ENCODE measurements at places on chromosomes 6 and 20.

DNA sequence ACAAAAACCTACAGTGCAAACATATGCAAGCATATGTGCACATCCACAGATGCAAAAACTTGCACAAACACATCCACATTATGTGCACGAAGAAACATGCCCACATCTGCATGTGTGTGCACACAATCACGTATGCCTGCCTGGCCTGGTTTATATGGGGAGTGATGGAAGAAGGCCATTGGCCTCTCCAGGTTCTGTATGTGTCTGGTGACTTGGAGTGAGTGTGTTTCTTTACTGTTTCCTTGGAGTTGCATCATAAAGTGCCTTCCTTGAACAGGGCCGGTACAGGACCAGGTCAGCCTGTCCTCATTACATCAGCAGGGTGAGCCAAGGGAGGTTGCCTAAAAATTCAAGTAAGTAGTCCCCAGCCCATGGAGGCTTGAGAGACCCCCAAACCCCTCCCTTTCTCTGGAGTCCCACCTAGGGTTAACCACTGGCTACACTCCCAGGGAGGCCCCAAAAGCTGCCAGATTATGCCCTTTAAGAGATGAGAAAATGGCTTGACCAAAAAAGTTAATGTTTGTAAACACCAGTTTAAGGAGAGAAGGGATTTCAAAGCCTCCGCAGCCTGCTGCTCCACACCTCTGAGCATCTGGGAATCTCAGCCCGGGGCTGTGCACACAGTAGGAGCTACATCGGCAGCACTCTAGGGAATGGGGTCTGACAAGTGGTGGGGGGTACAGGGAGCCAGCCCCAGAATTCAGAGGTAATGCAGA is 140.8 kb downstream of the VEGFA start:
- H3K27me3 ChIP-seq: peaks cover 6% of the 10 kb centered on the region
- H3K27ac ChIP-seq: no peak overlapping the region
- H3K36me3 ChIP-seq: no peaks in the 10 kb centered on the region
- H3K4me1 ChIP-seq: peaks cover 3% of the 10 kb centered on the region
- DNase-seq: no peak

GRCh38 chr6:108348655-108349349 is 53.9 kb downstream of the AFG1L start:
- peaks cover 4% of the 10 kb centered on the region for H3K36me3 ChIP-seq
- no peaks in the 10 kb centered on the region for H3K27me3 ChIP-seq
- peaks cover 13% of the 10 kb centered on the region for H3K4me1 ChIP-seq
- DNase-seq: no peak
- H3K27ac ChIP-seq: peak overlapping the region; percentile 95

- H3K36me3 ChIP-seq: peaks cover 14% of the 10 kb centered on the region
- peaks cover 3% of the 10 kb centered on the region for H3K4me1 ChIP-seq
- no peaks in the 10 kb centered on the region for H3K27me3 ChIP-seq
- no peak for DNase-seq
Observed at GRCh38 chr6:82227770-82228169, 19.8 kb downstream of the IBTK start.

DNA sequence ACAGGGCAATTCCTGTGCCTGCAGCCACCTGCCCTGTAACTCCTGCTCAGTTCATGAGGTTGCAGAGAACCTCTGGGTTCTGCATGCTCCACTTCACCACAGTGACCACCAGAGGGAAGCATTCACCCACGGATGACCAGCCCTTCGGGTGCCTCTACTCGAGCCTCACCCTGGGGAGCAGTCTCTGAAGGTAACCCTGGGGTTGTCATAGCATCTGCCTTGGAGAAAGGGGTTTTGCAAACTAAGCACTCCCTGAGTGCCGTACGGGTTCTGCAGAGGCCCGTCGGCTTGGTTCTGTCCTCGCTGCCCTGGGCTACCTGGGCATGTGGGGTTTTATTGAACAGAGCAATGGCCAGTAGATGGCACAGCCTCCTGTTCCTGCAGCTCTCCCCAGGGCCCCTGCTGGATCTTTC is 10.2 kb upstream of the CST5 start:
- no peaks in the 10 kb centered on the region for H3K4me1 ChIP-seq
- no peaks in the 10 kb centered on the region for H3K36me3 ChIP-seq
- H3K27me3 ChIP-seq: peaks cover 3% of the 10 kb centered on the region

- H3K4me1 ChIP-seq: no peaks in the 10 kb centered on the region
- DNase-seq: no peak
- no peak overlapping the region for H3K27ac ChIP-seq
Observed at GRCh38 chr20:775679-776135, 7.4 kb upstream of the SLC52A3 start.

GRCh38 chr20:43991982-43992381 is 77.3 kb downstream of the TOX2 start:
- H3K27me3 ChIP-seq: no peaks in the 10 kb centered on the region
- no peaks in the 10 kb centered on the region for H3K36me3 ChIP-seq
- no peaks in the 10 kb centered on the region for H3K4me1 ChIP-seq
- H3K27ac ChIP-seq: no peak overlapping the region

- peaks cover 14% of the 10 kb centered on the region for H3K27me3 ChIP-seq
- no peak overlapping the region for H3K27ac ChIP-seq
- no peak for DNase-seq
- H3K36me3 ChIP-seq: no peaks in the 10 kb centered on the region
Observed at GRCh38 chr6:165821754-165822153, 158.7 kb upstream of the PDE10A start.

- no peak overlapping the region for H3K4me3 ChIP-seq
- no peak for DNase-seq
- H3K27me3 ChIP-seq: no peaks in the 10 kb centered on the region
- no peak overlapping the region for H3K27ac ChIP-seq
- no peaks in the 10 kb centered on the region for H3K4me1 ChIP-seq
Observed at GRCh38 chr6:159400826-159401225, 231.6 kb downstream of the FNDC1 start.

DNA sequence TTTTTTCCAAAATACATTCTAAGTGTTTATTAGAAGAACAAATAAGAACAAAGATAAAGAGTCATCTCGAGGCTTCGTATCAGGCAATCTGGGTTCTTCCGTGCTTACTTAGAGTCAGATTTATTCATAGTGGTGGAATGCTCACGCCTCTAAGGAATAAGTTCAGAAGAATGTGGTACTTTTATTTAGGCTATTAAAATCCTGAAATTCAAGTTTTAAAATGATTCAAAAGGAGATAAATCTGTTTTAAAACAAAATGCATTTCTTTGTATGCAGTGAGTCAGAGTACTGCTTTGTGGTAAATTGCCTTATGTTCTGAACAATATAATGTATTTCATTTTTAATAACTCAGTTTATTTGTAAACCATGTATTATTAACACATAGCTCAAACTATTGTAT is 89.1 kb downstream of the FUT9 start:
- H3K36me3 ChIP-seq: no peaks in the 10 kb centered on the region
- no peaks in the 10 kb centered on the region for H3K4me1 ChIP-seq
- H3K27me3 ChIP-seq: no peaks in the 10 kb centered on the region
- H3K27ac ChIP-seq: no peak overlapping the region
- no peak overlapping the region for H3K4me3 ChIP-seq

DNA sequence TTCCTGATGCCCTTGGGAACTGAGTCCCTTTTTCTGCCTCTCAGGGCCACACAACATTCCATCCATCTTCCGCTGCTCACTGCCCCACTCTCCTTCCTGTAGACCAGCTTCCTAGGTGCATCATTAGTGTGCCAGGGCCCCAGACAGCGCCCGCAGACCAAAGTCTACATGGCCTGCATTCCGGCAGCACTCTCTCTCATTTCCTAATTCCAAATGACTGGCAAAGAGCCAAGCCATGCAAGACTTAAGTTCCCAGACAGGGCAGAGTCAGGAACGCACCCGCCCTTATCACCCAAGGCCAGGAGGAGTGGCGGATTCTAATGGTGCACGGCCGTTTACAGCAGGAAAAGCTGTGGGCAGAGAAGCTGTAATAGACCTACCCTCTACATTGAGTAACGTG is 159.8 kb upstream of the ARID1B start:
- peaks cover 13% of the 10 kb centered on the region for H3K4me1 ChIP-seq
- H3K27ac ChIP-seq: no peak overlapping the region
- peaks cover 1% of the 10 kb centered on the region for H3K27me3 ChIP-seq
- DNase-seq: no peak

- no peaks in the 10 kb centered on the region for H3K27me3 ChIP-seq
- H3K4me3 ChIP-seq: no peak overlapping the region
- H3K27ac ChIP-seq: no peak overlapping the region
- no peaks in the 10 kb centered on the region for H3K4me1 ChIP-seq
- no peak for DNase-seq
Observed at GRCh38 chr6:126307849-126308248, 32.1 kb upstream of the CENPW start.

DNA sequence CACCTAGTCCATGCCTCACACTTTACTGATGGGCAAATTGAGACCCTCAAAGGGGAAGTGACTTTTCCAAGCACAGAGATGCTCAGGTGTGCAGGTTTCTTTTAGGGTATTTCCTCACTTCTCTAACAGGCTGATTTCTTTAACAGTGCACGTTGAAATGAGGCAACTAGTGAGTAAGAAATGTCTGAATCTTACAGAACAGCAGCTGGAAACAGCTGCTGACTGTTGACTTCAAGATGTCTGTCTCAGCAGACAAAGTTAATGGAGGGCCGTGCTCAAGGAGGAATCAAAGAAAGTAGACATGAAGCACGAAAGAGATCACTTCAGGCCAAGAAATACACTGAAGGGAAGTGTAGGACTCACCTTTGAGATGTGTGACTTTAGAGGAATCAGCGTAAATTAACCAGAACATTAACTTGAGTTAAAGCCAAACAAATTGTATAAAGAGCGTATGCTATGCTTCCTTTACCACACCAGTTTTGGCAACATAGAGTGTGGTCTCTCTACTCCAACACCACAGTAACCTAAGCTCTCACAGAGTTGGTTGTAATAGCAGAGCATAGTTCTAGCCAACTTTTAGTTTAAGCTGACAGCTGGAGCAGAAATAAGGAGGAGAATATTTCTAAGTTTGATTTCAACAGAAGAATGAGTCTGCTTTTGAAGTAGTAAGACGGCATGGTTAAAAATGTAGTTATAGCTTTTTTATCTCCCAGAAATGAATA is 60.9 kb downstream of the SAMD3 start:
- H3K27ac ChIP-seq: no peak overlapping the region
- no peak overlapping the region for H3K4me3 ChIP-seq
- H3K36me3 ChIP-seq: peaks cover 4% of the 10 kb centered on the region
- peaks cover 3% of the 10 kb centered on the region for H3K4me1 ChIP-seq
- DNase-seq: no peak

GRCh38 chr20:4113615-4114603 is 98.6 kb upstream of the RNF24 start:
- H3K4me3 ChIP-seq: no peak overlapping the region
- H3K27me3 ChIP-seq: peaks cover 16% of the 10 kb centered on the region
- H3K27ac ChIP-seq: no peak overlapping the region
- no peaks in the 10 kb centered on the region for H3K36me3 ChIP-seq

DNA sequence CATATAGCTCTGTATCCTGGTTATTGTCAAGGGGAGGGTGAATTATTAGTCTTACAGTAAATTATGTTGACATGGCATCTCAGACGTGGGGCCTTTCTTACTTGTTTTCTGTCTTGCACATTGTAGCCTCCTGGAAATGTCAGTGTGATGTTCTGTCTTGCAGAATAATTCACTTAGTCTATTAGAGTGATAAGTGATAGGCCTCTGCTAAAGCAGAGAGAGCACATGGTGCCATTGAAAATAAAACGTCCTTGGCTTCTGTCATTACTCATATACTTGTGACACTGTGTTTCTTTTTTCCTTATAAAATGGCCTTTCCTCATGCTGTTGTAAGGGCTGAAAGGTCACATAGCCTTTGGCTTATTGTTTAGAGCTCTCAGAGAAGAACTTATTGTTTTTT is 531.0 kb downstream of the EPM2A start:
- H3K4me1 ChIP-seq: no peaks in the 10 kb centered on the region
- H3K27ac ChIP-seq: no peak overlapping the region
- no peak for DNase-seq
- H3K4me3 ChIP-seq: no peak overlapping the region

- no peak overlapping the region for H3K4me3 ChIP-seq
- no peak for DNase-seq
- H3K27me3 ChIP-seq: no peaks in the 10 kb centered on the region
- H3K27ac ChIP-seq: peak overlapping the region; percentile 97
- H3K36me3 ChIP-seq: peaks cover 7% of the 10 kb centered on the region
Observed at GRCh38 chr20:37317316-37317715, 27.9 kb downstream of the MANBAL start.

- H3K4me3 ChIP-seq: peak overlapping the region; percentile 43
- no peak overlapping the region for H3K27ac ChIP-seq
Observed at GRCh38 chr6:32179766-32180405, 1.7 kb downstream of the RNF5 start.

GRCh38 chr20:35387334-35387733 is 24.4 kb downstream of the UQCC1 start:
- H3K4me3 ChIP-seq: no peak overlapping the region
- peaks cover 22% of the 10 kb centered on the region for H3K36me3 ChIP-seq
- peaks cover 3% of the 10 kb centered on the region for H3K4me1 ChIP-seq

DNA sequence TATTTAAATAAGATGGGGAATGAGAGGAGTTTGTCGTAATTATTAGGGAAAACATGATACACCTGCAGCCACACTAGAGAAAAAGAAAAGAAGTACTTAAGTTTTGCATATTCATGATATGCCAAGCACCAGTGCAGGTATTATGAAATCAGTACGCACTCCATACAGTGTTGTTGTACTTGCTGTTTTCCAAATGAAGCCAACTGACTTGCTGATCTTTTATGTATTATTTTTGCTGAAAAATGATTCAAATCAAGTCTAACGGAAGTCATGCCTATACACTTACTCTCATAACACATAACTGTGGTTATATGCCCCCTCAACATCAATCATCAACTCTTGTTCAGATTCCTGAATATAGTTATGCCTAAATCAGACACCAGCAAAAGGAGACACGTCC is 584.9 kb upstream of the EYS start:
- H3K36me3 ChIP-seq: no peaks in the 10 kb centered on the region
- no peaks in the 10 kb centered on the region for H3K27me3 ChIP-seq
- no peak overlapping the region for H3K27ac ChIP-seq

DNA sequence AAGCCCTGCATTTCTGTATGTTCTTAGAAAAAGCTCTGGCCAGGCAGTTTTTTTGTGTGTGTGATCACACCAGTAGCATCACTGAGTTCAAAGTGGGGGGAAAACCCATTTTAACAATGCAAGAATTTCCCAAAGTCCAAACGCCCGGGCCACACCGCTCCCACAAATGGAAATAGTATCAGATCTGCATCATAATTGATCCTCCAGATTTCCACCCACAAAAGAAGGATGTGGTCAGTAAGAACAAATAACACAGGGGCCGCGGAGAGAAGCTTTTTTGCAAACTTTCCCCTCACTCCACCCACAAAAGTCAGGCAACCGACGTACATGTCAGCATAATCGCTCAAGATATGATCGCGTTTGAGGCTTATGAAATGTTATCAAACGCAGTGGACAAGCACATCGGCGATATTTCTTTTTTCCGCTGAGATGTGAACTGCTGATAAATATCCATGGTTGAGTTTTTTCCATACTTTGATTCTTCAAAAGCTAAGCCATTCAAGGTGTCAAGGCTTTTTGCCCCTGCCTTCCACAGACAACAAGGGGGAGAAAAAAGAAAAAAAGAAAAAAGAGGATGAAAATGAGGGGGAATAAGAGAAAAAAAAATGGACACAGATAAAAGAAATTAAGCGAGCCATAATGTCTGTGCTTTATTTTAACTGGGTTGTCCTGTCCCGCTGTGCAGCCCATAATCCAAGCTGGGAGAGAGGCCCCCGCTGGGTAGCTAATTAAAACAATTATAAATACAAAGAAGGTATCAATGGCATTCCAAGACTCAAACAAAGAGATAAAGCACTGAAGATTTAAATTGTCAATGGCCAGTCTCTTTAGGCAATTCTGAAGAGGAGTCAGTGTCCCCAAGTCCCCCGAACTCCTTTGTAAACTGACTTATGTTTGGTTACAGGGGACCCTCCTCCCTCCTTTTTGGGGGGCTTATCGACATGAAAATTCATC is 143.5 kb downstream of the ZFP64 start:
- H3K27me3 ChIP-seq: peaks cover 2% of the 10 kb centered on the region
- peaks cover 3% of the 10 kb centered on the region for H3K36me3 ChIP-seq
- H3K4me3 ChIP-seq: no peak overlapping the region
- DNase-seq: no peak
- H3K4me1 ChIP-seq: no peaks in the 10 kb centered on the region
